Activated CD4-positive, CD25-positive, alpha-beta regulatory T cell (primary cell): ENCODE measurements at places on chromosomes 1 and 21.

- DNase-seq: no peak
Observed at GRCh38 chr1:233005703-233006102, 55.3 kb downstream of the NTPCR start.

DNA sequence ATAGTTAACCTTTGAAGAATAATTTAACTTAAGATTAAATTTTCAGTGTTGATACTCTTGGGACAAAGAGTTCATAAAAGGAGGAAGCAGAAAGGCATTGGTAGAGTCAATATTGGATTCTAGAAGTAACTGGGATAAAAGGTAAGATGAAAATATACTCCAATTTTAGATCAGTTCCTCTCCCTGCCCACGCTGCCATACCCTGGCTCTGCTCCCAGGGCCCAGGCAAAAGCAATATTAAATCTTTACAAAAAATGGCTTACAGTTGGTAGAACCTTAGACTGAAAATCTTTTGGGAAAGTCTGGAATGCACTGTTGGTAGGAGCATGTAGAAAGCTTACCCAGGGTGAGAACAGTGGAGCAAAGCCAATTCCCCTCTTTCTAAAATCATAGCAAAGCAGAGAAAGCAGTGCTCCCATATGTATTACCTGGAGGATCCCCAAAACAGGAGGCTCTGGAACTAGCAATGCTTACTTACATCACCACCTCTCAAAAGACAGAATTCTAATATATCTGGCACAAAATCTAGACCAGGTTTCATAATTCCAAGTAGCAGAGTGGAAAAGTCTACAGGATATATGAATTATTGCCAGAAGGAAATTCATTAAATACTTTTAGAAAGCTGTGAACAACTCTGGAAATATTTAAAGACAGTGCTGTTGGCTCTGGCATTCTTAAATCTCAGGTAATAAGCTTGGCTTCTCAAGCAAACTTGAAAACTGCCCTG is 24.5 kb downstream of the KIAA0319L start:
- DNase-seq: no peak

DNA sequence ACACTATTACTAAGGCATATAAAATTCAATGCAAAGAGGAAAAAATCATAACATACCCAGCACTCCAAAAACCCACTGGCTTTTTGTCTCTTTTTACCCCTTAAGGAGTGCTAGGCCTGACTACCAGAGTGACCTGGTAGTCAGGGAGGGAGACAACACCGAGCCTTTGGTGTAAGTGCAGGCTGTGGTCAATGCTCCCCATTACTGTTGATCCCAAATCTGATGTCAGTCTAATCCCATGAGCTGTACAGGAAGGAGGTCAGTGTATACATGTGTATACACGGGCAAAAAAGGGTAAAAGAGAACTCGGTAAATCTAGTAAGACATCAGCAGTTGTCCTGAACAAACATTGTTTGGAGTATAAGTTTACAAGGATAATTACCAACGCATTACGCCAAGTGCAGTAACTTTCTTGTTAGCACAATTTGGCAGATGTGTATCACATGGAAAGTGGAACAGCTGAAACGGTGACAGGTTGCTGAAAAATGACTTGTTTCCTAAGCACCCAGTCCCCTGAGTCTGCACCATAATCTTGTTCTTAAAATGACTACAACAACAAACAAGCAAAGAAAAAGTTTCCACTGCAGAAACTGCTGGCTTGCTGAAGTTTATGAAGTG is 217.9 kb downstream of the KCNH1 start:
- no peak for DNase-seq

GRCh38 chr1:229124116-229124515 is 146.8 kb upstream of the RAB4A start:
- DNase-seq: no peak

GRCh38 chr1:152189657-152190442 is 30.8 kb upstream of the RPTN start:
- DNase-seq: peak; percentile 17

DNA sequence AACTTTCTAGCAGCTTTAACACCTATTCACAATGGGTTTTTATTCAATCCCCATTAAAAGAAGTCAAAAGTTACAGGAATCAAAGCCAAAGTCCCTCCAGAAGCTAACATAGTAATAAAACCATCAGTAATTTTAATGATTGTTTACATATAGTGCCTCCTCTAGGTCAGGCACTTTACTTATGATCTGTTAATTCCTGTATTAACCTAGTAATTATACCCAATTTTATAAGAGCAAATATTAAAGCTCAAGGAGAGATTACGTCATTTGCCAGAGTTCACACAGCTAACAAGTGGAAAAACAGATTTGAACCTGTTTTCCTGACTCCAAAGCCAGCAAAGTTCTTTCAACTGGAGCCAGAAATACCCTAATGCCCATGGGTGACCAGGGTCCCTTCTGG is 112.9 kb upstream of the F3 start:
- no peak for DNase-seq

DNA sequence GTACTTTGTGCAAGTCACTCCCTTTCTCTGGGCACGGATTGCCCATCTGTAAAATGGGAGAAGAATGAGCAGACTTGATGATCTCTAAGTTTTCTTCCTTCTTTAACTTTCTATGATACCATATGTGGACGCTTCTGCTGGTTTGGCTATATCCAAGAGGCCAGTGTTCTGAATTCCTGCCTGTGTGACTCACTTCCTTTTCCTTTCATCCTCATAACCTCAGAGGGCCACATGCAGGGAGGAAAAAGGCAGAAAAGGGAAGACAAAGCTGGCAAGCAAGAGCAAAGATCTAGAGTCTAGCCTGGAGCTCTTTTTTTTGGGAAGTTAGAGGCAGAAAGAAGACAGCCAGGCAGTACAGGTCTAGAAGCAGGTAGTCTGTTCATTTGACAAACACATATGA is 151.2 kb downstream of the OMA1 start:
- DNase-seq: no peak

DNA sequence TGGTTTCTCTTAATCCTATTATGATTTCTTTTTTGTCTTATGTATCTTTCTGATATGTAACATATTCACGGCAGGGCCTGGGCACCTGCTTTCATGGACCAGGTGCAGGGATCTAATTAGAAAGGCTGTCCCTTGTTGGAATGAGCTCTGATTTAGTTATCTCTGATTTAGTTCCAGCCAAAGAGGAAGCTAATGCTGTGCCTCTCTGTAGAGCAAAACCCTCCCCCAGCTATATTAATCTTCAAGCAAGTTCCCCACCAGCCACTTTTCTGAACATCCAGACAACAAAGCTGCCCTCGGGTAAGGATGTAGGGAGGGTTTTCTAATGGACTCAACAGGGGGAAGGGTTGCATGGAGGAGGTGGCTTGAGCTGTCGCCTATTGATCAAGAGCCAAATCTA is 6.1 kb downstream of the TSACC start:
- no peak for DNase-seq

DNA sequence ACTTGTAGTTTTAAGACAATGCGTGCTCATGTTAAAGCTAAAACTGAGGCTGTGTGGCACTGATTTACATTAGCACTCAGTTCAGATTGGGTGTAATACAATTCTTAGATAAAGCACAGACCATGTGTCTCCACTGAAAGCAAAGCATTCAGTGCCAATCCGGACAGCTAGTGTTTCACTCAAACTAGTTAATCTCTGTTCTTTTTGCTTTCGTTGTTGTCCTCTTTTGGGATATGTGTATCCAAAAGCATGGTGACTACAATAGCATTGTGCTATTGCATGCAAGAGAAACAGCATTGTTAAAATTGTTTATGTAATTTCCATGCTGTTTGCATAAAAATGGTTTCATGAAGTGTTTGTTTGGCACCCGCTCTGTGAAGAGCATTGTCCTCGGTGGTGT is 54.6 kb downstream of the F3 start:
- no peak for DNase-seq

DNA sequence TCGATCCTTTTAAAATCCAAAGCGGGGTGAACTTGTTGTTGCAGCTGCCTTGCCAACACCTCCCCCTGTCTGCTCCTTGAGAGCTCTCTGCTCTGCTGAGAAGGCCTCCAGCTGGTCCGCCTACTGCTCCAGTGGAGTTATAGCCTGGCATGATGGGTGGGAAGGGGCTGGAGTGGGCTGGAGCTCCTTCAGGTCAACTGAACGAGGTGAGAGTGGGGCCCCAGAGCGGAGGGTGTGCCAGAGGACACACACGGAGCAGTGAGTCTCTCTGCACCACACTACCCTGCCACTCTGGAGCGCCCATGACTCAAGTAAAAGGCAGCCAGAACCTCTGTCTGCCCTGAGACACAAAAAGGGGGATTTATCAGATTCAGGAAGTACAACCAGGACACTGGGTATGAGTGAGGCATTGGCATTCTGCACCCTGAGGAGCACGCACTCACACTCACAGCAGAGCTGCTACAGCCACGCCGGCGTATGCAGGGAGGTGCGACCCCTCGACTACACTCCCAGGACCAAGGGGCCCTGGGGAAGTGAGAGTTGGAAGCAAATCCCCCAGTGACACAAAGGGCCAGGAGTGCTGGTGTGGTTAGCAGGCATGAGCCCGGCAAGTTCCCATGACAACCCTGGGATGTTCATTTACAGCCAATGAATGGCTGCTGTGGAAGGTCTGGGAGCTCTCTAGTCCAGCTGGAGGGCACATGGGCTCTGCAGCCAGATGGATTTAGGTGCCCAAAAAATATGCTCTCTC is 28.0 kb upstream of the EVA1B start:
- no peak for DNase-seq

GRCh38 chr1:145889722-145890121 is 4.1 kb upstream of the ANKRD35 start:
- DNase-seq: no peak

DNA sequence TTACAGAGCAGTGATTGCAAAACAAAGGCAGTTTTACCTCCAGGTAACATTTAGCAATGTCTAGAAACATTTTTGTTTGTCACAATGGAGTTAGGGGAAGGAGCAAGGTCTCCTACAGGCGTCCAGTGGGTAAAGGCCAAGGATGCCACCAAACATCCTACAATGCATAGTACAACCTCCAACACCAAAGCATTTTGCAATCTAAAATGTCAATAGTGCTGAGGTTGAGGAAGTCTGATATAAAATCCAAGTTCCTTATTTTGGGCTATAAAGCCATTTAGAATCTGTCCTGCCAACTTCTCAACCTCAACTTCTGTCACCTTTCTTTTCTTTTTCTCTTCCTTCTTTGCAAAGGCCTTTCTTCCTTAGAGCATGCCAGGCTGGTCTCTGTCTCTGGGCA is 111.2 kb downstream of the FASLG start:
- DNase-seq: no peak

GRCh38 chr21:41600116-41600515 is 92.2 kb upstream of the TMPRSS2 start:
- DNase-seq: no peak

GRCh38 chr1:204302769-204303168 is 57.0 kb downstream of the PLEKHA6 start:
- DNase-seq: no peak

DNA sequence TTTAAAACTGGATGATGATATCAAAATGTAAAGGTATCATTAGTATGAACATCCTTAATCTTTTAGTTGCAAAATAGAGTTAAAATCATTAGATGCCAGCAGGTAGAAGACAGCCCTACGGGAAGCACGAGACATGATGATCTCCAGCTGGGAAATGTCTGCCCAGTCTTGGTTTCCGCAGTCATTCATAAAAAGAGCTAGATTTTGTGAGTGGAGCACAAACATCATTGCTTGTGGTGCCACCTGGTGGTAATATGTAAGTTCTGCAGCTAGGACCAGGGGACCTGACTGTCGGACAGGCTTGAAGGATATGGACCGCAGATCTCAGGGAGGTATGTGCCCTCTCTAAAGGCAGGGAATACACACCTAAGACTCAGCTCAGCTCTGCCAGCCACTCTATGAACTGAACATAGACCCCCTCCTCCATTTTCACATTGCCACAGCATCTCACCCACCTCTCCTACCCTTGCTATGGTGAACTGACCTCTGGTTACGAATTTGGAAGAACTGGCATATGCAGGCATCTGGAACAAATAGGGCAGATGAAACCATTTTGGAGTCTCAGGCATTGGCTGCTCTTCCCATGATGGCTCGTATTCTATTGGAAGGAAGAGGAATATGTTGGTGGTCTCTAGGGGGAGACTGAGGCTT is 9.2 kb downstream of the FCMR start:
- DNase-seq: peak; percentile 34
